Right renal pelvis (tissue), 4 donors: ENCODE measurements at places on chromosomes 13 and 19. TPM values are rescaled to one million over a fixed set of nuclear protein-coding genes. Genes with fewer than 3 reads are reported as not detected.

- no peak for DNase-seq
Measured at GRCh38 chr13:35722458-35723052, 246.1 kb upstream of the MAB21L1 start.

DNA sequence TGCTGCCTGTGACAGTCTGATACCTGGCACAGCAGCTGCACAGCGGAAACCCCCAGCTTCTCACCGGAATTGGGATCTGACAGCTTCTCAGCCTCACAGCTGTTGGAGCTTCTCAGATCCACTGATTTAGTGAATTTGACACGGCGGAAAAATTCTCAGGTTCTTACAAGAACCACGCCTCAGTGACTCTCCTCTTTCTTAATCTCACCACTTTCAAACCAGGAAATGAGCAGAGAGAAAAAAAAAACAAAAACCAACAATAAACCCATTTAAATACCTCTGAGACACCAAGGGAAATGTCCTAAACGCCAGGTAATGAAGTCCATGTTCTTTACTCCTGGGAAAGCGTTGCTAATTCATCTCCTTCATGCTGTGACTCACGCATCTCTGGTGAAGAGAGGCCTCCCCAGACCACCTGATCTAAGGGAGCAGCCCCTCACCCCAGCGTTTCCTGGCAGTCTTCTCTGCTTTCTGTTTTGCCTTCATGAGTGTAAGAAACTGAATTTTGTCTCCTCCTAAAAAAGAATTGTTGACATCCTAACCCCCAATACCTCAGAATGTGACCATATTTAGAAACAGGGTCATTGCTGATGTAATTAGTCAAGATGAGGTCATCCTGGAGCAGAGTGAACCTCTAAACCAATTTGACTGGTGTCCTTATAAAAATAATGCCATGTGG lies 15.9 kb upstream of the IZUMO2 start:
- no peak for DNase-seq

- no peak for DNase-seq
Measured at GRCh38 chr13:90956031-90956430, 391.5 kb upstream of the MIR17HG start.

DNA sequence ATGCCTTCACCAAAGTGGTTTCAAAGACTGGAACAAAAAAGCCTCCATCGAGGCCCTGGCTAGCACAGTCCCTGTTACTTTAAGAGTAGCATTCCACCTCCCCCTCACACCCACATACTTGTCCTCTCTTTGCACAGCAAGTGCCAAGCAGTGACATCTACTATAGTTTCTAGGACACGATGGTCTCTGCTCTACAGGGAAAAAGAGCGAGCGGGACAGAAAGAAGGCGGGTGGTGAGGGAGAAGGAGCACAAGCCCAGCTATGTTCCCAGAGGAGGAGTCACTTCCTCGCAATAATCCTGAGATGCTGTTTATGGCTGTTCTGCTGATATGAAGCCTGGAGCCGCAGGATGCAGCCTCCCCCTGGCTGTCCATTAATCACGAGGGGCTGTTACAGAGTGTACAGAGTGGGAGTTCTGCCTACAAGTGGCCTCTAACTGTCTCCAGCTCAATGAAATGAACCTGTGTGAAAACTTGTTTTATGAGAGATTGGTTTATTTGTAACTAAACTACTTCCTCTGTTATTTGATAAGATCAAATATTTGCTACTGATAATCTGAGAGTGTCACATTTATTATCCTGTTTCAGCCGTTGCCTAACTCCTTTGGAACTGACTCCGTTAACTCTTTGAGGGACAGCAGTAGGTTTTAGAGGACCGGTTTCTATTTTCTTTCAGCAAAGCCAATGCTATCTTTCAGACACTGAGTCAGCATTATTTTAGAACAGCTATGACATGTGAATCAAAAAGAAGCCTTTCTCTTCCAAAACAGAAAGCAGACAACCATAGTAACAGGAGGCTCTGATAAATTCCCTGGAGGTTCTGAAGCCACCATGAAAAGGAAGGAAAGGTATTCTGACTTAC lies 208.0 kb downstream of the SPRY2 start:
- peak; percentile 82 for DNase-seq

DNA sequence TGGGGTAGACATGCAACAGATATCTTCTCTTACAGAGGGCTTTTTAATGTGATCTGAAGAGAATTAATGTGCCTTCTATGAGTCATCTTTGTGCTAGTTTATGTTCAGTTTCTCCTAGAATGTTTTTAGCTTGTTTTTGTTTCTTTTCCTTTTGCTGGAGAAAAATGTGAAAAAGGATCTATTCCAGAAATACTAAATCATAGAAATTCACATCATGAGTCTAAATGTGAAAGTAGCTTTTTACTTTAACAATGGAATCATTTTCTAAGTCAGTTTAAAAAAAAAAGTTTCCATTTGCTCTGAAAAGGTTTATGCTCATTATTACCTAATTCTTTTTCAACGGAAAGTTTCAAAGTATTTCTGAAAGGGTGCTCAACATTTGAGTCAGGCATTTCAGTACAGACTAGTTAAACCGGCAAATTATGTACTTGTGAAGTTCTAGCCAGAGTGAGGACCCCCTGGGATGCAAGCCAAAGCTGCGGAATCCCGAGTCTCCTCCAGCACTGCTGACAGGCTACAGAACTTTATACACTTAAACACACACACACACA lies 72.9 kb downstream of the SPATA13 start:
- DNase-seq: no peak

DNA sequence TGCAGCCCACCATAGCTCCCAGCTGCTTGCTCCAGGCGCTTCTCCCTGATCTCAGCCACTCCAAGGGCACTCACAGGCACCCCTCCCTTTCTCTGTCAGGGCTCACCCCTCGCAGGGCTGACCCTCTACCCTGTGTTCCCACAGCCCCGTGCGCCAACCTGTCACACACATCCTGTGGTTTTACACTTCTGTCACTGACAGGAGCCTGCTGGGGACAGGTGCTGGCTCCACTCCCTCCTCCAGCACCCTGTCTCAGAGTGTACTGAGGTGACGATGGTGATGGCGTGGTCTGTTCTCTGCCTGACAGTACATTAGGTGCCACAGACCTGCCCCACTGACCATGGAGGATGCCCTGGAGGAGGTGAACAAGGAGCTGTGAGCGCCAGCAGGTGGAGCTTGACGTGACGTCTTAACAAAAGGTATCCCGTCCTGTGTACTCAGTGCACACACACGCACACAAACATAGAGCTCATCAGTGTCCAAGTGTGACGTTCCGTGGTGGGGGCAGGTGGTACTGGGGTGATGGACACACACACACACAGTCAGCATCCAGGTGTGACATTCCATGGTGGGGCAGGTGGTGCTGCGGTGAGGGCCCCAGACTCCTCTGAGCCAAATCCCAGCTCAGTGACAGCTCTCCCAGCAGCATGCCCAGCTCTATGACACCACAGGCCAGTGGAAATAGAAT lies 20.9 kb downstream of the C19orf44 start:
- DNase-seq: no peak

GRCh38 chr13:83536941-83537340 lies 345.3 kb downstream of the SLITRK1 start:
- no peak for DNase-seq

DNA sequence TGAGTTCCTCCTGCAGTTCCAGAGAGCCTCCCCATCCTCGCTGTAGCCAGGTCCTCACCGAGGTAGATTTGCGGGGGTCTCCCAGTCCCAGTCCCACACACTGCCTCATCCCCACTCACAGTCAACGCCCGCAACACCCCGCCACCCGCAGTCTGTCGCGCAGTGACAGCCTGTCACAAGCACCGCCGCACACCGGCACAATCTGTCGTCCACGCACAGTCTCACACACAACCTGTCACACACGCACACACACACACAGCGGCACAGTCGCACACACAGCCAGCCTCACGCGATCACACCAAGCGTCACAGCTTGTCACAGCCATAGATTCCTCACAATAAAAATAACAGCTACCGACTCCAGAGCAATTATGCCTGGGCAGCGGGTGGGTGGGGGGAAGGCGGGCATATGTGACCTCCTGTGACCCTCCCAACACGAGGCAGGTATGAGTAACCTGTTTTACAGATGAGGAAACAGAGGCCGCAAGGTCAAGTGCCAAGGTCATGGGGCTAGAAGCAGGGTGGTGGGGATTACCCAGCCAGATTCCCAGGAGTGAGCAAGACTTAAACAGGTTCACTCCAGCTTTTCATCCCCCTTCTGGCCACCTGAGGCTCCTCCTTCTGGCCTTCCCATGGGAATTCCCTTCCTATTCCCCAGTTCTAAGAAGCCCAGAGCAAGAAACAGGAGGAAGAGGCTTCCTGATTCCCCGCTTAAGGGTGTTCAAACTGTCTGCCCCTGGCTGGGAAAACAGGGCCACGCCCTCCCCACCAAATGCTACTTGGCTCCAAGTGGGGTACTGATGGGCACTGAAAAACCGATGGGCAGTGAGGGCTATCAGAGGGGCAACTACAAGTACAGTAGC lies 13.9 kb downstream of the NFIX start:
- no peak for DNase-seq

- DNase-seq: no peak
Measured at GRCh38 chr19:47350630-47351029, 1.5 kb downstream of the DHX34 start.

GRCh38 chr19:4124638-4125037 lies 716 bp upstream of the MAP2K2 start:
- DNase-seq: no peak

DNA sequence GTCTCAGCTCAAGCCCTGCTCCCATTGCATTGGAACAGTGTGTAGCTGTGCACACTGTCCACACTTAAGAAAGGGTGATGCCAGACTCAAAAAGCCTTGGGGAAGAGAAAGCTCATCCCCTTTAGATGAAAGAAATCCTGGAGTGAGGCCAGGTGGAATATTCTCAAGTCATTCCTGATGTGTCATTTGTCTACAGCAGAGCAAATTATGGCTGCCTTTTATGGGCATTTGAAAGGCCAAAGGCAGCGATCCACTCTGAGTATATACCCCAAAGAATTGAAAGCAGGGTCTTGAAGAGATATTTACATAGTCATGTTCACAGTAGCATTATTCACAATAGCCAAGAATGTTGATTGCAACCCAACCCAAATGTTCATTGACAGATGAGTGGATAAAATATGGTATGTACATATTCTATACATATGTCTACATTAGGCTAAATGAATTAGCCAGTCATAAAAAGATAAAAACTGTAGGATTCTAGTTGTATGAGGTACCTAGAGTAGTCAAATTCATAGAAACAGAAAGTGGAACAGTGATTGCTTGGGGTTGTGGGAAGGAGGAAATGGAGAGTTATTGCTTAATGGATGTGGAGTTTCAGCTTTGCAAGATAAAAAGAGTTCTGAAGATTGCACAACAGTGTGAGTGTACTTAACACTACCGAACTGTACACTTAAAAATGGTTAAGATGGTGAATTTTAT lies 214.9 kb downstream of the KCNRG start:
- no peak for DNase-seq

GRCh38 chr13:34412295-34412694 lies 529.8 kb upstream of the NBEA start:
- DNase-seq: no peak

GRCh38 chr19:1649706-1650649 lies 2.4 kb downstream of the TCF3 start:
- no peak for DNase-seq

DNA sequence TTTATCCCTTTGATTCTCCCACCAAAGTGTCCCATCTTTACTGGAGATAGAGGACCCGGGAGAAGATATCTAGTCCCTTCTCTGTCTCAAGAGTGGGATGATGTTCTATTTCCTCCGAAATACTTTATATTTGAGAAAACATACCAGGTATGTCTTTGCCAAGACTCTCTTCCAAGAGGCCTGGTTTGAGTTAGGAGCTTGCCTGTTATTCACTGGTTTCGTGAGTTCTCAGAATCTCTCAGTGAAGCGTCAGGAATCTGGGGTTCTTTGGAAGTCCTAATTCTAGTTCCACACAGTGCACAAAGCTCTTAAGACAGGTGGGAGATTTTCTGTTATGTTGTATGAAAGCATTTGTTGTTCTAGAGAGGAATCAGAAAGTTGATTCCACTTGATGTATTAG lies 182.0 kb downstream of the DNAJC15 start:
- no peak for DNase-seq

GRCh38 chr13:33228648-33229445 lies 56.7 kb downstream of the STARD13 start:
- no peak for DNase-seq

GRCh38 chr19:33302175-33302973 lies at the start of gene CEBPA:
Gene CEBPA, minus strand, starts transcription at chr19:33302534. Its CDS starts 120 bp downstream, at chr19:33302414.
- peak; percentile 74 for DNase-seq

- no peak for DNase-seq
Measured at GRCh38 chr13:48547663-48548092, 14.8 kb upstream of the RCBTB2 start.

DNA sequence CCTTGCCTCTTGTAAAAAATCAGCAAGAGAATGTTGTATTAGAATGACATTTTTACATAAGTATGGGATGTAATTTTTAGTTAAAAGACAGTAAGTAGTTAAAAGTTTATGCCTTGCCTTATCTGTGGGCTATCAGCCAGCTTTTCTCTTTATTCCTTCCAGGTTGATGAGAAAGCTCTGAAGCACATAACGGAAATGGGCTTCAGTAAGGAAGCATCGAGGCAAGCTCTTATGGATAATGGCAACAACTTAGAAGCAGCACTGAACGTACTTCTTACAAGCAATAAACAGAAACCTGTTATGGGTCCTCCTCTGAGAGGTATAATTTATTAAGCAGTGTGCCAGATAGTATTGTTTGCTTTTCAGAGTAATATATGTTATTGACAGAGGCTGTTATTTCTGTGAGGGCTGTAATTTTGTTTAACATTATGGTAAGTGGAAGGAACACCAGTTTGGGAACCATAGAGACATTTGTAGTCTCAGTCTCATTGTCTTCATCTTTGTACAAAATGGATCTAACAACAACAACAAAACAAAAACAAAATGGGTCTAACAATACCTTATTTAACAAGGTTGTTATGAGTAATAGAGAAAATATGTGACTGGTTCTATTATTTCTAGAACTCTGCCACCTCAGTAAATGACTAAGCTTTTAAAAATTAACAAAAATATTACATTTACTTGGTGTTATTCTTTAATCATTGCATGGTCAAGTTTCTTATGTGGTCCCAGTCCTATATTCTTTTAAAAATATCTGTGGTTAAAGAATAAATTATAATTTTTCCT lies 112.8 kb downstream of the TDRD3 start:
- no peak for DNase-seq

Gene ICAM1
- 7.1 TPM for polyA plus RNA-seq

Gene LRP3
- polyA plus RNA-seq: 22.3 TPM

Gene PSG1
- 0.10 TPM for polyA plus RNA-seq

Gene STOML3
- 0.08 TPM for polyA plus RNA-seq

Gene LRRC8E
- polyA plus RNA-seq: 2.3 TPM

Gene IGFL2
- polyA plus RNA-seq: not detected

Gene DCT
- 0.47 TPM for polyA plus RNA-seq

Gene EXOSC5
- polyA plus RNA-seq: 14.3 TPM

Gene ADGRL1
- polyA plus RNA-seq: 34.3 TPM

Gene ATXN8OS
- polyA plus RNA-seq: 0.33 TPM

Gene GPR18
- not detected for polyA plus RNA-seq
